ENCODE measurements at places on chromosomes 11 and 22.
A peak's percentile ranks its signal among the peaks of the same experiment; 100 is the strongest.

GRCh38 chr11:96001037-96001436 is 77.1 kb upstream of the MTMR2 start:
- DNase-seq = no peak

GRCh38 chr22:45804319-45804985 is 132.8 kb downstream of the ATXN10 start:
- no peak for DNase-seq

DNA sequence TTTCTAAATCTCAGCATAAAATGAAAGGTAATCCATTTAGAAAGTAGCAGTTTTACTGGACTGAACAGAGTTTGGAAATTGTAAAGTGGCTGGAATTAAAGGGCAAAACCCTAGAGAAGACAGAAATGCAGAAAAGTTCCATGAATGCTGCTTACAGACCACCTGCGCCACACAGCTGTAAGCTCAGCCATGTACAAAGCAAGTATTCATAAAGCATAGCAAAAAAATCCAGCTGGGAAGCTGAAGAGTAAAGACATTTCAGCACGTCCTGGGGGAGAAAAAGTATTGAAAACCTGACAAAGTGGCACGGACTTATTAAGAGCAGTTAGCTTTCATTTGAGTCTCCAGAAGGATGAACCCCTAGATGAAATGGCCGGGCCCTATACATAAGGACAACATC is 220.1 kb upstream of the CNTN5 start:
- no peak for DNase-seq

DNA sequence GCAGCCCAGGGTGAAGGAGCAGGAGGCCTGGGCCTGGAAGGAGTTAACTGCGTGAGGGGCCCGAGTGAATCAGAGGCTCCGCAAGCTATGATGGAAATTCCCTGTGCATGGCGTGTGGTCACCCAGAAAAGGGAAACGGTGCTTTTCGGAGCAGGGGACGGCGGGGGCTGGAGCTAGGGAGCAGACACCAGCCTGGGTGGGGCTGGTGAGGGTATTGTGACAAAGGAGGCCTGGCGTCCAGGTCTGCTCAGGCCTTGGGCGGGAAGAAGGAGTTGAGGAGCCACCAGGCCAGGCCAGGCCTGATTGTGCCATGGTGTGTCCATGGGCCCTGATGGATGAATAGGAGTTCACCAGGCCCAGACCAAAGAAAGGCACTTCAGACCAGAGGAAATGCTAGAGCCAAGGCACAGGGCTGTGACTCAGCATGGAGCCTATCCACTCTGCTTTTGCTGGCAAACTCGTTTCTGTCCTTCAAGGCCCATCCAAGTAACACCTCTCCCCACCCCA is 12.8 kb upstream of the SPI1 start:
- no peak for DNase-seq

GRCh38 chr11:135027461-135027860 is 615.4 kb upstream of the B3GAT1 start:
- no peak for DNase-seq

DNA sequence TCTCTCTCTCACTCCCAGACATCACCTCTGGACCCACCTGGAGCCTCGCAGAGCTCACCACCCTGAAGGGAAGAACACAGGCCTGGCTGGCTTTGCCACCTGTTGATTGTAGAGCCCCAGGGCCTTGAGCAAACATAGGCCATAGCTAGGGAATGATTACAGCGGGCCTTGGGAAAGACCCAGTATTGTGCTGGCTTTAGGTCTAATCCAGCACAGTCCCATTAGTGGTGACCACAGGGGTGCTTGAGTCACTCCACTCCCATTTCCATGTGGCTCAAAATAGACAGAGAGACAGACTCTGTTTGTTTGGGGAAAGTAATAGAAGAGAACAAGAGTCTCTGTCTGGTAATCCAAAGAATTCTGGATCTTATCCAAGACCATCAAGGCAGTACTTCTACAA is 42.7 kb upstream of the FAM181B start:
- DNase-seq = no peak

GRCh38 chr22:49291781-49292180 is 535.9 kb downstream of the BRD1 start:
- no peak for DNase-seq

GRCh38 chr11:9972989-9973388 is 309.1 kb downstream of the SWAP70 start:
- DNase-seq = peak; percentile 12

GRCh38 chr11:127017482-127017881 is 16.9 kb upstream of the KIRREL3 start:
- no peak for DNase-seq

DNA sequence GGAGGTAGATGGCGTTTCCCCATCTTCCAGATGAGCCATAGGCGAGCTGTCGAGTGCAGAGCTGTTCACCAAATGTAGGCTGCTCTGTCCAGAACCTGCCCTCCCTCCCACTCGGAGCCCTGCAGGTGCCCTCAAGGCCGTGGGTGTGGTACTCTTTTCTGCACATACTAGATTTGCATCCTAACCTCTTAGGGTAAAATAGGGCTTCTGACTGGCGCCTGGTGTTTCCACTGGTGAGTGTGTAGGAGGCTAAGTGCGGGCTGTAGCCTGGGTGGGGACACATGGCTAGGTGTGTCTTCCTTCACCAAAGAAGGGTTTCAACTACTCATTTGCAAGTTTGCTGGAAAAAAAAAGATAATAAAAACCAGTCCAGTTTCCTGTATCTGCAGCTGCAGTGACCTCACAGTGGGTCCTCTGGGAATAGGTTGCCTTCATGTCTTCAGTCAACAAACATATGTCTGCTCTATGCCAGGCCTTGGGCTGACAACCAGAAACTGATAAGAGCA is 8.5 kb downstream of the BIK start:
- no peak for DNase-seq

All from stimulated activated CD4-positive, alpha-beta T cell treated with anti-CD3 and anti-CD28 coated beads, Interleukin-1b, Interleukin-23, amount 100 ng/mL, for 48 hours (primary cell).